ENCODE measurements at places on chromosomes 6 and 20.
A peak's percentile ranks its signal among the peaks of the same experiment; 100 is the strongest.

- H3K27me3 ChIP-seq: no peaks in the 10 kb centered on the region
- peaks cover 1% of the 10 kb centered on the region for H3K4me1 ChIP-seq
- no peaks in the 10 kb centered on the region for H3K36me3 ChIP-seq
- H3K4me3 ChIP-seq: no peak overlapping the region
- no peak for DNase-seq
These were observed 819 bp upstream of the IMPG1 start for GRCh38 chr6:76073281-76073680.

DNA sequence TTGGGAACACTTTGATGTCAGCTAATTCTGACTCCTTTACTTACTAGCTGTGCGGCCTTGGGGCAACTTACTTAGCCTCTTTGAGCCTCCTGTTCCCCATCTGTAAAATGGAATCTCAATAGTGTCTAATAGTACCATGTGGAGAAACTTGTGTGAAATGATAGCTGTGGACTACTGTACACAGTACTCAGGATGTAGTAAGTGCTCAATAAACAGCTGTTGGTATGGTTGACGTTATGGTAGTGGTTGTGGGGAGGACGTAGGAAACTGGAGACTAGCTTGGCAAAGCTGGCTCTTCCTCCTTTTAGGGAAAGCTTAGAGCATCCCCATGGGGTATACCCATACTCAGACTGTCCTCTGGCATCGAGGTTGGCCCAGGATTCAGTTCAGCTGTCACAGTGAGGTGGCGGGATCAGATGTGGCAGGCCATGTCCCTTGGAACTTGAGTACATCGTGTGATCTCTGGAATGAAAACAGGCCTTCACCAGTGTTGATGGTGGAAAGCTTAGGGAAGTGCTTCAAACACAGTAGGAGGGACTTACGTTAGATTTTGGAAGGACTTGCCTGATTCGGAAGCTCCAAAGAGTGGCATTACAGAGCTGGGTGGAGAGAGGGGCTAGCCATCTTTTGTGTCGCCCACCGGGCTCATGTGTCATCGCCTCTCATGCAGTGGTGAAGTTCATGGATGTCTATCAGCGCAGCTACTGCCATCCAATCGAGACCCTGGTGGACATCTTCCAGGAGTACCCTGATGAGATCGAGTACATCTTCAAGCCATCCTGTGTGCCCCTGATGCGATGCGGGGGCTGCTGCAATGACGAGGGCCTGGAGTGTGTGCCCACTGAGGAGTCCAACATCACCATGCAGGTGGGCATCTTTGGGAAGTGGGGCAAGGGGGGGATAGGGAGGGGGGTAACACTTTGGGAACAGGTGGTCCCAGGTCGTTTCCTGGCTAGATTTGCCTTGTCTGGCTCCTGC lies 7.1 kb downstream of the VEGFA start:
- H3K4me3 ChIP-seq: no peak overlapping the region
- DNase-seq: no peak
- no peaks in the 10 kb centered on the region for H3K27me3 ChIP-seq
- H3K27ac ChIP-seq: no peak overlapping the region
- H3K36me3 ChIP-seq: peaks cover 35% of the 10 kb centered on the region
- H3K4me1 ChIP-seq: peaks cover 22% of the 10 kb centered on the region

- H3K36me3 ChIP-seq: peaks cover 65% of the 10 kb centered on the region
- no peaks in the 10 kb centered on the region for H3K4me1 ChIP-seq
- DNase-seq: no peak
- H3K27me3 ChIP-seq: no peaks in the 10 kb centered on the region
- H3K4me3 ChIP-seq: no peak overlapping the region
- no peak overlapping the region for H3K27ac ChIP-seq
These were observed 24.5 kb downstream of the TXNDC5 start for GRCh38 chr6:7886132-7886531.

DNA sequence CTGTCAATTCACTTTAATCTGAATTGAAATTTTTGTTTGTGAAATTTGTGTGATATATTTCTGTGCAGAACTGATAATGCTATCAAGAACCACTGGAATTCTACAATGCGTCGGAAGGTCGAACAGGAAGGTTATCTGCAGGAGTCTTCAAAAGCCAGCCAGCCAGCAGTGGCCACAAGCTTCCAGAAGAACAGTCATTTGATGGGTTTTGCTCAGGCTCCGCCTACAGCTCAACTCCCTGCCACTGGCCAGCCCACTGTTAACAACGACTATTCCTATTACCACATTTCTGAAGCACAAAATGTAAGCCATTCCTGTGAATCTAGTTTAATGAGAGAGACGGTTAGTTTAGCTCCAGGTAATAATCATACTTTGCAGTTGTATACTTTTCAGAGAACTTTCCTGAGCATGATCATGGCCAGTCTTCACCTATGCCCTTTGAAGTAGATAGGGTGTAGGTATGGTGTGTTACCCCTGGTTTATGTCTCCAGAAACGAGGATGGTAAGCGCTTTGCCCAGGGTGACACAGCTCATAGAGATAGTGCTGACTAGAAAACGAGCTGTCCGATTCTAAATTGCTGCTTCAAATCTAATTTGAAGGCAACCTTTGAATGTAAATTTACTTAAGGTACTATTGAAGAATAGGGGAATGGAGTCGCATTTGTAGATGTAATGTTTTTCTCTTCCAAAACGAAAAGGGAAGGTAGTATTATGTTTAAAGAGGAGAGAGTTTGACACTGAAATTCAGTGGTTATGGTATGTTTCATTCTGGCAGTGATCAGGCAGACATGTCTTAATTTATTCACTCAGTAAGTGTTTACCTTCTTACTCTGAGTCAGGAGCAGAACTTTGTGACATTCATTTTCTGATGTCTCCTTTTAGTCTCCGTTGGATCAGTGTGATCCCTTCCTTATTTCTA lies 11.4 kb downstream of the MYB start:
- H3K4me1 ChIP-seq: peaks cover 2% of the 10 kb centered on the region
- peaks cover 10% of the 10 kb centered on the region for H3K36me3 ChIP-seq
- H3K27ac ChIP-seq: no peak overlapping the region
- DNase-seq: no peak

DNA sequence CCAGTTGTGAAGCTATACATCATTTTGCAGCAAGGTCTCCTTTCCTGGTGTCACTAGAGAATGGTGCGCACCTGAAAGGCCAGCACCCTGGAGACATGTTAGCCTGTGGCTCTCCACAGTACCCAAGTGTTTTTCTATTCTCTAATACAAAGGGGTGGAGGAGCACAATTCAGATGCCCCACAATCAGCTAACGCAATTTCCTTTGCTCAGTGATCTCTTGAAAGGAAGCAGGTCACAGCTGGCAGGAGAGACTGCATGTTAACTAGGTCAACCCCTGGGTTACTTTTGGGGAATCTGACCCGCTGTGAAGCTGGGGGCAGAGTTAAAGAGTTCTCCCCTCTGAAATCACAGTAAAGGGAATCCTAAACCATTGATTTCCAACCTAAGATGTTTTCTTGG lies 92.5 kb downstream of the B3GAT2 start:
- no peaks in the 10 kb centered on the region for H3K36me3 ChIP-seq
- no peak overlapping the region for H3K4me3 ChIP-seq
- peak; percentile 23 for DNase-seq
- peaks cover 14% of the 10 kb centered on the region for H3K4me1 ChIP-seq
- no peaks in the 10 kb centered on the region for H3K27me3 ChIP-seq
- peak overlapping the region; percentile 62 for H3K27ac ChIP-seq

GRCh38 chr6:2875359-2876191 lies 27.5 kb downstream of the SERPINB9 start:
- peak; percentile 43 for DNase-seq
- H3K4me3 ChIP-seq: peak overlapping the region; percentile 38
- no peak overlapping the region for H3K27ac ChIP-seq
- peaks cover 16% of the 10 kb centered on the region for H3K4me1 ChIP-seq
